Endodermal cell (in vitro differentiated cells): ENCODE measurements at places on chromosomes 2 and 18. TPM values are rescaled to one million over a fixed set of nuclear protein-coding genes. Genes with fewer than 3 reads are reported as not detected.

Gene VWA3B
- total RNA-seq: 0.64 and 1.0 TPM in 2 replicates

Gene ZNF804A
- not detected in 3 replicates for total RNA-seq

DNA sequence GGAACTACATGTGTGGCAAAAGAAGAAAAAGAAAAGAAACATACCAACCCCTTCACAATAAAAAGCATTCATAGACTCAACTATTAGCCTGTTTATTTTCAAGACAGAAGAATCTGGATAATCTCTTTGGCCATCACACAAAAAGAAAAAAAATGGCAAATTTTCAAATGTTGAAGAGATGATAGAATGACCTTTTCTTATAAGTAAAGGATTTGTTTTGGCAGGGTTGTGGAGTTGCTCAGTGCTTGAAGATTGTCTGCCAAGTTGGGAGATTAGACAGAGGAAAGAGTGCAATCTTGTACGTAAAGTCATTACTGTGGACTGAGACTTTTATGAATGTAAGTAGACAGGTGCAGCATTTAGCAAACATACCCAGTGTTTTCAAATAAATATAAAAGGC, 18.5 kb upstream of the FAM171B start:
- peaks cover 98% of the 10 kb centered on the region for H3K36me3 ChIP-seq
- DNase-seq: no peak
- no peaks in the 10 kb centered on the region for H3K4me1 ChIP-seq
- no peak overlapping the region for H3K4me3 ChIP-seq
- H3K27me3 ChIP-seq: no peaks in the 10 kb centered on the region
- no peak overlapping the region for H3K27ac ChIP-seq

GRCh38 chr2:200787351-200788120, 24.2 kb upstream of the BZW1 start:
- H3K36me3 ChIP-seq: no peaks in the 10 kb centered on the region
- H3K4me3 ChIP-seq: no peak overlapping the region
- no peak for DNase-seq
- H3K27me3 ChIP-seq: no peaks in the 10 kb centered on the region

GRCh38 chr2:196344397-196344796, 173.0 kb upstream of the STK17B start:
- H3K27ac ChIP-seq: no peak overlapping the region
- no peaks in the 10 kb centered on the region for H3K36me3 ChIP-seq
- no peaks in the 10 kb centered on the region for H3K4me1 ChIP-seq
- no peak for DNase-seq

Gene FSHR
- 2.2 to 6.5 TPM (median 6.1 TPM) in 3 replicates for total RNA-seq

DNA sequence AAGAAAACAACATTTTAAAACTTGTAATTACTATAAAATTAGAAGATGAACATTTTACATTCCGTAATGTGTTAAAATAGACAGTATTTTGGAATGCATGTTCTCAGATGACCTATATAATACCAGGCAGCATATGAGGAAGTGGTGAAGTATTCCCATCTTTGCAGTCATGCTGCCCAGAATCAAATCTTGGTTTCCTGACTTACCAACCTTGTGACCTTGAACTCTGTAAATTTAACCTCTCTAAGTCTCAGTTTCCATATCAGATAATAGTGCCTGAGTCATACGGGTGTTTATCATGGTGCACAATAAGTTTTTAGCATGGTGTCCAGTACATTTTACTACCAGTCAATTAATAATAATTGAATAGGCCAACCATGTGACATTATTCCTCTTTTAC, 7.3 kb upstream of the GALM start:
- no peaks in the 10 kb centered on the region for H3K27me3 ChIP-seq
- no peak overlapping the region for H3K4me3 ChIP-seq
- no peak for DNase-seq
- H3K4me1 ChIP-seq: peaks cover under 1% of the 10 kb centered on the region
- H3K27ac ChIP-seq: no peak overlapping the region

Gene SIX2
- total RNA-seq: not detected in 2 replicates

GRCh38 chr2:145692971-145693478, 1173.1 kb upstream of the ZEB2 start:
- no peak for DNase-seq
- H3K27ac ChIP-seq: no peak overlapping the region
- no peaks in the 10 kb centered on the region for H3K27me3 ChIP-seq
- no peaks in the 10 kb centered on the region for H3K4me1 ChIP-seq

- no peak overlapping the region for H3K4me3 ChIP-seq
- DNase-seq: no peak
- H3K36me3 ChIP-seq: peaks cover 5% of the 10 kb centered on the region
- no peak overlapping the region for H3K27ac ChIP-seq
- H3K27me3 ChIP-seq: no peaks in the 10 kb centered on the region
Measured at GRCh38 chr18:46821856-46822711, 65.2 kb upstream of the ST8SIA5 start.

DNA sequence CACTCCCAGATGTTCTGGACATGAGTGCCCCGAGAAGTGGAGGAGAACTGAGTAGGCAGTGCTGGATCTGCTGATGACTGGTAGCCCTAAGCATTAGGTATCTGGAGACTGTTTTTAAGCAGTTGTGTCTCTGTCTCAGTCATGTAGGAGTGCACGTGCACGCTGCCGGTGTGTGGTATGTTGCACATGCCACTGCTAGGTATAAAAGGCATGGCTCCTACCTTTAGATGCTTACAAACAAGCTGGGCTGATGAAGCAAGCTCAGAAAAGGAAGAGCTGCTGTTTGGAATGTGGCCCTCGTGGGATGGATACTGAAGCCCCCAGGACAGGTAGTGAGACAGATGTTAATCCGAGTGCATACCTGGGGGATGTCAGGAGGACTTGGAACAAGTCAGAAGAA, 49.1 kb downstream of the HK2 start:
- H3K4me1 ChIP-seq: no peaks in the 10 kb centered on the region
- DNase-seq: no peak
- no peaks in the 10 kb centered on the region for H3K27me3 ChIP-seq

DNA sequence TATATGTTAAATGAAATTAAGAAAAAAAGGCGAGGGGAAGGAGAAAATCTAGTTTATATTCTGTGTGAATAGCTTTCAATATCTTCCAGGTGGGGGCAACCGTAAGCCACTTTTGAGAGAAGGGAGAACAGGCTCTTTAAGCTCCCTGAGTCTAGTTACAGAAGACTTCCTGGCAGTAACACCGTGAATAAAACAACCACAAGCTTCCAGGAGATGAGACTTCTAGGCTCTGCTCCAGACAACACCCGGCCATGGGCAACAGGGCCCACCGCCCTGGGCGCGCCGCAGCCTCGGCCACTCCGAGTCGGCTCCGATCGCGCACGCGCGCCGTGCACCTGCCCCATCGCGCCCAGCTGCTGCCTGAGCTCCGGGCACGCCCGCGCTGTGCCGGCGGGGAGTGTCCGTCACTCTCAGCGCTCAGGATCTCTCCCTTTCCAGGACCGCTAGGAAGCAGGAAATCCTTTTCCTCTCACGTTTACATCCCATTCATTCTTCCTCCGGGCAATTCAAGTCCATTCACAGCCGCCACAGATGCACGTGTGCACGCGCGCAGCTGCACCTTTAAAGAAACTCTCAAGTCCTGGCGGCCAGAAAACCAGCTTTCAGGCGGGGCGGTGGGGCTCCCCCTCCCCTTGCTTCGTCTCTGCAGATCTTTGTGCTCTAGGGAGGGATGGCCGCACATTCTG, 19.4 kb upstream of the PAX3 start:
- H3K27me3 ChIP-seq: peaks cover 91% of the 10 kb centered on the region
- H3K36me3 ChIP-seq: no peaks in the 10 kb centered on the region
- peak overlapping the region; percentile 79 for H3K4me3 ChIP-seq
- H3K4me1 ChIP-seq: no peaks in the 10 kb centered on the region

Gene PAIP2B
- 19.8 and 21.2 TPM in 2 replicates for total RNA-seq

- H3K27ac ChIP-seq: no peak overlapping the region
- H3K27me3 ChIP-seq: no peaks in the 10 kb centered on the region
- peak; percentile 5 for DNase-seq
Measured at GRCh38 chr2:3432067-3432466, 52.6 kb downstream of the TRAPPC12 start.

Gene TWIST2
- 0.75 TPM in 1 of 3 replicates, not detected in the others for total RNA-seq

DNA sequence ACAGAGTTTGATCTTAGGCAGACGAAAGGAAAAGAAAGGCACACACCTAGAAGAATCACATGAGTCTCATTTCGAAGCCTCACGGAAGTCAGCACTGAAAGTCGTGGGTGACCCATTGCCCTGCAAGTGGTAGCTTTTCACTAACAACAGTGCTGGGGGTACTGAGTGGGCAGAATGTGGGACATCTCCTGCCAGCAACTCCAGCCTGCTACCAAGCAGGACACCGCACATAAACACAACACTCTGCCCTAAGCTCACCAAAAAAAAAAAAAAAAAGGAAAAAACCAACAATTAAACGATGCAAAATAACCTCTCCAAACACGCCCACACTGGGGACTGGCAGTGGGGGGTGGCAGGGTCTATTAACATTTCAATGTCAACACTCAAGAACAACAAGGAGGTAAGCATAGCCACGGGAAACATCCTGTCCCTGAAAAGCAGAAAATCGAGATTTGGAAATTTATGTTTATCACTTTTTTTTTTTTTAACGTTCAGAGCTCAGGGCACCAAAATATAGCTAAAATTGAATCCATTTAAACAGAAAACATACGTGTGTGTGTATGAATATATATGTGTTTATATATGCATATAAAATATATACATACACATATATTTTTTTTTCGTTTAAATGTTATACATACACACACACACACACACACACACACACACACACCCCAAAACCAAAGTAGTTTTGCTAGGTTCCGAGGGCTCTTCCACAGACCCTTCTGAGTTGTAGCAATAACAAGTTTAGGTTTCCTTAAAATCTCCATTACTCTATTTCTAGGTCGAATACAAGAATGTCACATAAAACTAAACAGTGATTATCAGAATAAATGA, 2.2 kb downstream of the INO80D start:
- DNase-seq: peak; percentile 91
- H3K4me3 ChIP-seq: peak overlapping the region; percentile 100
- H3K36me3 ChIP-seq: peaks cover 14% of the 10 kb centered on the region
- H3K27me3 ChIP-seq: no peaks in the 10 kb centered on the region
- peak overlapping the region; percentile 92 for H3K27ac ChIP-seq

Gene HOXD12
- not detected in 3 replicates for total RNA-seq

DNA sequence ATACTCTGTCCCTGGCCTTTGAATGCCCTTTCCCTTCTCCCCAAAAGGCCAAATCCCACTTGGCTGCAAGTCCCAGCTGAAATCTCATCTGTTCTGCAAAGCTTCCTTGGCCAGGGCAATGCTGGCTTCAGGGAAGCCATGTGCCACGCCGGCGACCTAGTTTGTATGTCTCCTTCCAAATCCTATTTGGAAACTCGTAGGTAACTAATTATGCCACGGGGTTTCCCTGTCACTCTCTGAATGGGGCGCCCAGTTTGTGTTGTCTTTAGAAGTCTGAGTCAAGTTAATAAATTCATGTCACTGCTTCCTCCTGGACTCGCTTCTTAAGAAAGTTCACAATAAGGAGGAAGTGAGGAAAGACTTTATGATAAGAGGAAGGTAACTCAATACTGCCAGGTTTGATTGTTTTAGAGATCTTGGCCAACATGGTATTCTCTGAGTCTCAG, 19.1 kb downstream of the FHL2 start:
- DNase-seq: no peak

GRCh38 chr18:76821875-76822505, 367 bp upstream of the ZNF236 start:
- DNase-seq: peak; percentile 75
- no peaks in the 10 kb centered on the region for H3K36me3 ChIP-seq
- no peaks in the 10 kb centered on the region for H3K27me3 ChIP-seq
- peak overlapping the region; percentile 77 for H3K27ac ChIP-seq
- peak overlapping the region; percentile 90 for H3K4me3 ChIP-seq

GRCh38 chr2:73561422-73561821, 80.8 kb downstream of the NAT8 start:
- H3K27me3 ChIP-seq: peaks cover 6% of the 10 kb centered on the region
- no peak overlapping the region for H3K4me3 ChIP-seq
- H3K4me1 ChIP-seq: peaks cover 5% of the 10 kb centered on the region
- no peak overlapping the region for H3K27ac ChIP-seq

DNA sequence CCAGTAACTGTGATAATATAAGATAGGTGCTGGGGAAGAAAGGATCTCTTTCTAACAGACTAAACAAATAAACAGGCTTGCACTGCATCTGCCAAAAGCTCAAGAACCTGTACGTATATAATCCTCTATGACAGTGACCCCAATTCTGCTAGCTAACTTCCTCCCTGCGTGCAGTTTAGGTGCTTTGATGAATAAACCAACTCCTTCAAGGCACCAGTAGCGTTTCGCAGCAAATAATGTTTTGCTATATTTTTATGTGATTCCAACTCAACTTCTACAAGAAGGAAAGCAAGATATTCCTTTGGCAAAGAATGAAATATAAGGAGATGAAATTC, 135.5 kb upstream of the CHAC2 start:
- no peak overlapping the region for H3K27ac ChIP-seq
- H3K4me3 ChIP-seq: no peak overlapping the region
- H3K4me1 ChIP-seq: no peaks in the 10 kb centered on the region
- no peak for DNase-seq

- H3K27me3 ChIP-seq: no peaks in the 10 kb centered on the region
- no peaks in the 10 kb centered on the region for H3K4me1 ChIP-seq
- H3K36me3 ChIP-seq: no peaks in the 10 kb centered on the region
- H3K4me3 ChIP-seq: no peak overlapping the region
- H3K27ac ChIP-seq: no peak overlapping the region
- no peak for DNase-seq
Measured at GRCh38 chr2:72165792-72166191, 18.1 kb upstream of the CYP26B1 start.

GRCh38 chr18:24443870-24444269, 16.6 kb upstream of the HRH4 start:
- peaks cover 73% of the 10 kb centered on the region for H3K36me3 ChIP-seq
- no peaks in the 10 kb centered on the region for H3K4me1 ChIP-seq
- H3K27me3 ChIP-seq: no peaks in the 10 kb centered on the region
- H3K27ac ChIP-seq: no peak overlapping the region
- no peak overlapping the region for H3K4me3 ChIP-seq

DNA sequence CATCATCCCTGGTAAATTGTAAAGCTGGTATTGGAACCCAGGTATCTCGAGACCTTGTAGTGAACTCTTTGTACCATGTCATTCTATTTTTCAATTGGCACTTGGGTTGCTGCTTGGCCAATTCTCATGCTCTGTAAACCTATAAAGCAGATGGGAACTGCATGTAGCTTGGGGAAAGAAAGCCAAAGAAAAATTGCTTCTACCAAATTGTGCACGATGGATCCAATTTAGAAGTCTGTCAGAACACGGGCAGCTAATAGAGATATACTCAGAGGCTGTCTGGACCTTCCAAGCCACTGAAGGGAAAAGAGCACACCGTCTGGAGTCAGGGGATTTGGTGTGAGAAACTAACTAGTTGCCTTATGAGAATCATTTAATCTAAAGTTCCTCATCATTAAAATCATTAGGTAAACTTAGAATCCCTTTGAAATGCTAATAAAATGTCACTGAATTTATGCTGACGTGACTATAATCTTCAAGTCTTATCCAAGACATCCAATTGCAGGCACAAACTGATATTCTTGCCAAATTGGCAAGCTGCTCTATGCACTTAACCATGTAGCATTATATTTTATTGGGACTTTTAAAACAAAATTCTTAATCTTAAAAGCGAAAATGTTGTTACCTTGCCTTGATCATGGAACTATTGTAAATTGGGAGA, 206.8 kb downstream of the DCC start:
- H3K27me3 ChIP-seq: peaks cover 6% of the 10 kb centered on the region
- H3K27ac ChIP-seq: no peak overlapping the region
- no peaks in the 10 kb centered on the region for H3K4me1 ChIP-seq
- H3K36me3 ChIP-seq: no peaks in the 10 kb centered on the region
- DNase-seq: no peak

Gene GNAL
- total RNA-seq: 49.9 and 58.2 TPM in 2 replicates

GRCh38 chr2:133676392-133677130, 108.3 kb upstream of the NCKAP5 start:
- no peak overlapping the region for H3K4me3 ChIP-seq
- H3K27ac ChIP-seq: peak overlapping the region; percentile 98
- peaks cover 8% of the 10 kb centered on the region for H3K4me1 ChIP-seq
- no peaks in the 10 kb centered on the region for H3K36me3 ChIP-seq
- no peak for DNase-seq

Gene AGFG1
- 54.4 to 92.0 TPM (median 90.4 TPM) in 3 replicates for total RNA-seq

Gene HJURP
- 39.4 and 45.6 TPM in 2 replicates for total RNA-seq

Gene UCN
- 0.75 to 0.84 TPM in 2 of 3 replicates, not detected in the other for total RNA-seq
